ENCODE measurements at places on chromosomes 3 and 15.

- no peak overlapping the region for H3K27ac ChIP-seq
- DNase-seq, result no peak
- H3K36me3 ChIP-seq, result no peaks in the 10 kb centered on the region
- no peaks in the 10 kb centered on the region for H3K4me1 ChIP-seq
Measured at GRCh38 chr3:150133293-150133692, 162.6 kb upstream of the PFN2 start.

- H3K4me1 ChIP-seq, result peaks cover 11% of the 10 kb centered on the region
- H3K4me3 ChIP-seq, result no peak overlapping the region
- no peak for DNase-seq
- H3K36me3 ChIP-seq, result no peaks in the 10 kb centered on the region
- no peak overlapping the region for H3K27ac ChIP-seq
Measured at GRCh38 chr15:78105476-78106241, 13.3 kb downstream of the SH2D7 start.

GRCh38 chr3:79396595-79396994 lies 371.2 kb downstream of the ROBO1 start:
- no peaks in the 10 kb centered on the region for H3K4me1 ChIP-seq
- no peaks in the 10 kb centered on the region for H3K27me3 ChIP-seq
- no peak overlapping the region for H3K27ac ChIP-seq
- H3K4me3 ChIP-seq, result no peak overlapping the region

DNA sequence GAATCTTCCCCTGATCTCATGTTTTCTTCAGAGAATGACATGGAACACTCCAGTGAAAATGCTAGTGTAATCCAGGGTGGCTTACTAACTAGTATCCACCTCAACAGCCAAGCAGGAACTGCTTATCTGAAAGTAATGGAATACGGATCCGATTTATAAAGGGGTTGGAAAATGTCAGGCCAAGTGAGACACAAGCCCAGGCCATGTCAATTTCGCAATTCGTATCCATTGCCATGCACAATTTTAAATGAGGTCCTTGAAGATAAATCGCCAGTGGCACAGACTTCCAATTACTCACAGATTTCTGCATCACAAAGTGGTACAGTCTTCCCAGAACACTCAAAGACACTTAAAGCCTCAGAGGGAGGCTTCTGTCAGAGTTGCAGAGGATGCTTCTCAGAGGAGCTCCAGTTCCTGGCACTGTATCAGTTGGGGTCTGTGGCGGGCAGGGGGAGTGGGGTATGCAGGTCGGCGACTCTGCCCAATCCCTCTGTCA lies 16.5 kb upstream of the FAM240A start:
- H3K4me3 ChIP-seq, result no peak overlapping the region
- H3K27me3 ChIP-seq, result no peaks in the 10 kb centered on the region
- no peak overlapping the region for H3K27ac ChIP-seq
- DNase-seq, result no peak

DNA sequence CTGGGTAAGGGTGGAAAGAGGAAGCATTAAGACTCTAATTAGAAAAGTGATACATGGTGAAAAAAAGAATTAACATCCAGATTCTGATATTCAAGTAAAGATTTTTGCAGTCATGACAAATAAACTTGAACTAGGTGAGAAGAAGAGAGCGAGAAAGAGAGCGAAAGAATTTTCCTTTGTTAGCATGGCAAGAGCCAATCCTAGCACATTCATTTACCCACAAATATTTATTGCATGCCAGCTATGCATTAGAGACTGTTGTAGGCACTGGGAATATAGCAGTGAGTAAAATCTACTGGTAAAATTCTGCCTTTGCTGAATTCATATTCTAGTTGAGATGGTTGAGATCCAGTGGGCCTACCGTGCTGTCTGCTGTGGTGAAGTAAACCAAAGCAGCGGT lies 177.9 kb upstream of the DPH6 start:
- DNase-seq, result no peak
- no peaks in the 10 kb centered on the region for H3K36me3 ChIP-seq
- no peak overlapping the region for H3K27ac ChIP-seq
- no peak overlapping the region for H3K4me3 ChIP-seq

DNA sequence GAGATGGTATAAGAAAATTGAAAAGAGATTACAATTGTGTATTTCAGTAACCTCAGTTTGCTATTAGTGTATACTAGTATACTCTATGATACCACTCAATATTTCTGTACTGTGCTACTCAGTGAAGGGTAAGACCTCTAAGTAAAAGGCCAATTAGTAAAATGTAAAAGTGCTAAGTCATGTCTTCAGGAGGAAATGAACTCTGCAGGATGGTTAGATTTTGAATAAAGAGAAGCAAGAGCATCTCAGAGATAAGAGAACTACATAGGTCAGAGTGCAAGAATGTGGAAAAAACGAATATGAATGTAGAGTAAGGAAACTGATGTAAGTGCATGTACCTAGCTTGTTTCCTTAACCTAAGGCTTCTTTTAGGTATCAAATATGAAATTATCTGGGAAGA lies 796.6 kb upstream of the GBE1 start:
- H3K4me3 ChIP-seq, result no peak overlapping the region
- H3K27me3 ChIP-seq, result no peaks in the 10 kb centered on the region
- no peaks in the 10 kb centered on the region for H3K4me1 ChIP-seq
- DNase-seq, result no peak
- H3K27ac ChIP-seq, result no peak overlapping the region

DNA sequence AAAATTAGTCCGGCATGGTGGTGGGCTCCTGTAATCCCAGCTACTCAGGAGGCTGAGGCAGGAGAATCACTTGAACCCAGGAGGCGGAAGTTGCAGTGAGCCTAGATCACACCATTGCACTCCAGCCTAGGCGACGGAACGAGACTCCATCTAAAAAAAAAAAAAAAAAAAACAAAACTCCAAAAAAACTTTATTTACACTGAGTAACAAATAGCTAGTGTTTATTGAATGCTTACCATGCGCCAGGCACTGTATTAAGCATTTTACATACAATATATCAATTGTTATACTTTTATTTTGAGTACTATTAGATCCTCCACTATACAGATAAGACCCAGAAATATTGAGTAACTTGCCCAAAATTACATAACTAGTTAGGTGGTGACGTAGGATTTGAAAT lies 17.4 kb upstream of the ARIH1 start:
- peaks cover 2% of the 10 kb centered on the region for H3K27me3 ChIP-seq
- H3K27ac ChIP-seq, result no peak overlapping the region
- no peaks in the 10 kb centered on the region for H3K36me3 ChIP-seq
- no peaks in the 10 kb centered on the region for H3K4me1 ChIP-seq
- DNase-seq, result no peak

- H3K36me3 ChIP-seq, result no peaks in the 10 kb centered on the region
- no peaks in the 10 kb centered on the region for H3K4me1 ChIP-seq
- no peak overlapping the region for H3K4me3 ChIP-seq
Measured at GRCh38 chr3:135706758-135707375, 258.7 kb upstream of the PPP2R3A start.

DNA sequence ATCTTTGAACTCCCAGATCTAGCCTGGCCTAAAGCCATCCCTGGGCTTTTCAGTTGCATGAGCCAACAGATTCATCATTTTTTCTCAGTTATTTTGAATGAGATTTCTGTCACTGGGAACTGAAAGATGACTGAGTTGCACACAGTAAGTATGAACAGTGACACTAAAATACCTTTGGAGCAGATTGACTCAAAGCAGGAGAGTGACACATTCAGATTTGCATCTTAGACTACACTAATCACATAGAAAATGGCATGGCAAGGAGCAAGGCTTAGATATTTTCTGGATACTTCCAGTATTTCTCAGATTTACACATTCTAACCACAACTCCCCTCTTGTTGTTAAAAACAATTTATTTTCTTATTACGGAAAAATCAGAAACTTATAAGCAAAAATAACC lies 32.8 kb downstream of the SEC62 start:
- no peak for DNase-seq
- H3K4me3 ChIP-seq, result no peak overlapping the region
- no peaks in the 10 kb centered on the region for H3K27me3 ChIP-seq
- no peak overlapping the region for H3K27ac ChIP-seq
- H3K36me3 ChIP-seq, result no peaks in the 10 kb centered on the region

GRCh38 chr3:14410503-14411165 lies 8.2 kb downstream of the SLC6A6 start:
- H3K27ac ChIP-seq, result no peak overlapping the region
- no peak overlapping the region for H3K4me3 ChIP-seq
- peaks cover 13% of the 10 kb centered on the region for H3K4me1 ChIP-seq
- no peaks in the 10 kb centered on the region for H3K27me3 ChIP-seq

- DNase-seq, result no peak
- H3K27ac ChIP-seq, result no peak overlapping the region
- no peak overlapping the region for H3K4me3 ChIP-seq
- H3K4me1 ChIP-seq, result no peaks in the 10 kb centered on the region
Measured at GRCh38 chr3:123385981-123386380, 62.9 kb downstream of the ADCY5 start.

Measured in Caco-2 (cell line).